Pons (tissue), 1 donor: ENCODE measurements at places on chromosomes 6 and 20.

DNA sequence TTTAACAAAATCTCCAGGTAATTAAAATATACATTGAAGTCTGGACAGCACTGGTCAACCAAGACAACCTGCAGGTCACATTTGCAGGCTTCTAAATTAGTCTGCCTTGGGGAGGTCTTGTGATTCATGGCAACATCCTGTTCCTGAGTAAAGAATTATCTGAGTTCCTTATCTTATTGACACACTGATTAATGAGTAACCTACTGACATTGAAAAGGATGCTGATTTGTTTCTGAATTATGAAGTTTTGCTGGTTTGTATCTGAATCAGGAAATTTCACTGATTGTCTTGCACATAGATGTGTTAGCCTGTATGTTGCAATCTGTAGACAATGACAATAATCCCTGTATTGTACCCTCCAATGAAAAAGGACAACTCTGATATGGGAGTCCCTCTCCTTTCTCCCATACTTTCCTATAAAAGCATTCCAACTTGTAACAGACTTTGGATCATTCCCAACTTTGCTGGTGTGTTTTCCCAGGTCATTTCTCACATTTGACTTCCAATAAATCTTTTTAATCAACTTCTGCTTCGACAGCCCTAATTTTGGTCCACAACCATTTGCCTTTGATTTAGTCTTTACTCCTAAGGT lies 80.0 kb downstream of the LAMP5 start:
- no peak for DNase-seq

GRCh38 chr6:108564178-108564577 lies 3.5 kb downstream of the FOXO3 start:
- no peak for DNase-seq

GRCh38 chr6:51663525-51663924 lies 423.9 kb downstream of the PKHD1 start:
- DNase-seq: no peak

DNA sequence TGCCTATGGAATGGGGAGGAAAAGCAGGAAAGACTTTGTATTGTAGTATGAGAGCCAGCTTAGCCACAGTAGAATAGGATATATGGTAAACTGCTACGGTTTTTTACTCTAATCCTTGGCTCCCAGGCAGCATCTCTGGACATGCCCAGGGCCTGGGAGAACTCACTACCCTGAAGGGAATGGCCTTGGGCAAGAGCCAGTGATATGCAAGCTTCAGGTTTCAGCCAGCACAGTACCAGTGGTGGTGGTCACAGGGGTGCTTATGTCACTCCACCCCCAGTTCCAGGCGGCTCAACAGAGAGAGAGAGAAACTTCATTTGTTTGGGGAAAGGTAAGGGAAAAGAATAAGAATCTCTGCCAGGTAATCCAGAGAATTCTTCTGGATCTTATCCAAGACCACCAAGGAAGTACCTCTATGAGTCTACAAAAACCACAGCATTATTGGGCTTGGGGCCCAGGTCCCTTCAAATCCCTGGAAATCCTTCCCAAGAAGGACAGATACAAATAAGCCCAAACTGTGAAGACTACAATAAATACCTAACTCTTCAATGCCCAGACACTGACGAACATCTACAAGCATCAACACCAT lies 121.2 kb downstream of the THBS2 start:
- no peak for DNase-seq

DNA sequence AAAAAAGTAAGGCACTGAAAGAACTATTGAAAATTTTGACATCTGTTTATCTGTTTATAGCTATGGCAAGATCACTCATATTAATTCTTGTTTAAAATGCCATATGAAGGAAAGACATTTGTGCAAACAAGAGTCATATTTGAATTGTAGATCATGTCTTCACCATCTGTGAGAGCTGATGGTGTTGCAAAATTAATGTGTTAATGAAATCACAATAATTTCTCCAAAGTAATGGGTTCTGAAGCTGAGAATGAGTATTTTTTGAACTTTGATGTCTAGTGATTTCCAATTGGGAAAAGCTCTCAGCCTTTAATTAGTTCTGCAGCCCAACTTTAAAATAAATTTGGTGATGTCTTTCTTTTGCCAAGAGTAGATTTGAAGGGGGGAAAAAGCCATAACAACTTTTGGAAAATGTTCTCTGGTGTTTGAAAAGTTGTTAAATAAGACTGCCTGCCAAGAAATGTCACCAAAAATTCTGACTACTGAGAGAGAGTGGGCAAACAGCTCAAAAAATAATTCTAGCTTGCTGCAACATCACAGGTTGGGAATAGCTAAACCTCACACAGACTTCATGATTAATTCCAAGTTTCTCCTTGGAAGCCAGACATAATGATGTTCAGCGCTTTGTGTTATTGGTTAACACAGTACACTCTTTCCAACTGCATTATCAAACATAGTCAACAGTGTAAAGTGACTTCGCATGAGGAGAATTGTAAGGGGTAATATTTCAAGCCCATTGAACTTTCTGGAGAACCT lies 142.6 kb downstream of the SOBP start:
- no peak for DNase-seq

- DNase-seq: no peak
Observed at GRCh38 chr6:139475241-139475640, 100.8 kb upstream of the CITED2 start.

DNA sequence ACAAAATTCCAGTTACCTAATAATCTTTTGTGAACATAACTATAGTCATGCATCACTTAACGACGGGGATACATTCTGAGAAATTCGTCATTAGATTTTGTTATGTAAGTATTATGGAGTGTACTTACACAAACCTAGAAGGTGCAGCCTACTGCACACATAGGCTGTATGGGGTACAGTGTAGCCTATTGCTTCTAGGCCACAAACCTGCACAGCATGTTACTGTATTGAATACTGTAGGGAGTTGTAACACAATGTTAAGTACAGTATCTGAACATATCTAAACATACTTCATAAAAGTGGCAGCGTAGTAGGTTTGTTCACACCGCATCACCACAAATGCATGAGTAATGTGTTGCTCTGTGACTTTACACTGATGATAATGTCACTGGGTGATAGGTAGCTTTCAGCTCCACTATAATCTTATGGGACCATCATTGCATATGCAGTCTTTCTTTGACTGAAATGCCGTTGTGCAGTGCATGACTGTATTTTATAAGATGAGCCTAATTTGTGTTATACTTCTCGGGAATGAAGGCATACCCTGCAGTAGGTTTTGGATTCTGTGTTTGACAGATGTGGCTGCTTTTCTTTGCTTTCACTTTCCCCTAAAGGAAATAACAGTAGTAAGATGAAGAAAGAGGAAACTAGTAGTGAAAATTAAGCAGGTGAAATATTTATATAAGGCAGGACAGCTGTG lies 365.6 kb downstream of the FARS2 start:
- no peak for DNase-seq

DNA sequence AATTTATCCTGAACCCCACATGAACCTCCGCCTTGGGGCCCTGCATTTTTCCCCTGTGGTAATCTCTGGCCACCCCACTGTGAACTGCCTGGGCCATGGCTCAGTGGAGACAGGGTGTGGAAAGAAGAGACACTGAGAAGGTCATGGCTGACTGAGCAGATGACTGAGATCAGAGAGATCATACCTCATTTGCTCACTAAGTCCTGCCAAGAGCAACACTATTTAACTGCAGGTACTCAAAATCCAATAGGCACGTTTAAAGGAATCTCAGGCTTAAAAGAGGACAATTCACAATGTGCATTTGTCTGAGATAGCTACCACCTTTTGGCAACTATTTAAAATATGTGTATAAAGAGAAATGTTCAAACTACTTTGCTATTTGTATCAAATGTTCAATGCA lies 305.0 kb downstream of the GMDS start:
- DNase-seq: no peak

DNA sequence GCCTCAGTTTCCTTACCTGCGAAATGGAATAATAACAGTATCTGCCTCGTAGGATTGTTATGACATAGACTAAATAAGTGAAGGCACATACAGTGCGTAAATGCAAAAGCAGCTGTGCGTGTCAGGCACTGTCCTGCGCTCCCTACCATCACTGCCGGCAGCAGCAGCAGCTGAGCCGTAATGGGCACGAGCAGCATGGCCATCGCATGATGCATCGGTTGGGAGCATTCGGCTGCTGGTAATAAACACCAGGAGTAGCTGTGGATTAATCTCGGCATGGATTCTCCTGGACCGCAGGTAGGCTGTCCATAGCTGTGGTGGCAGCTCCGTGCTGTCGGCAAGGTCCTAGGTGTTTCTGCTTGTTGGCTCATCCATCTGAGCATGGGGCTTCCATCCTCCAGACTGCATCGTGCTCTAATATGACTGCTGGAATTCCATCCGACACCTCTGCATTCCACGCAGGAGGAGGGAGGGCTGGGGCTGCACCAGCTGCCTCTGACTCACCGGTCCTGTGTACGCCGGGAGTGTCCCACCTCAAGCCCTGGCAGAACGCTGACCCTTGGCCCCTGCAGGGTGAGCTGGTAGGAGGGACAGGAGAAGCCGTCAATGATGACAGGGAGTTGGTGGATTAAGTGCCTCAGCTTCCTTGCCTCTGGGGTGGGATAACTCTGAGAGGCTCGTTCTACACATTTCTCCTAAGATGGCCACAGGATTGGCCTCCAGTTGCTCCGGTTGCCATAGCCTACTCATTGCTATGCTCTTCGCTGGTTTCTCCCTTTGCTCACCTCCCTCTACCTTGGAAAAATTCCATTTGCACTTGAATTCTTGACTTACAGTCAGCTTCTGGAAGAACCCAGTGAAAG lies 100.9 kb upstream of the PMEPA1 start:
- no peak for DNase-seq

DNA sequence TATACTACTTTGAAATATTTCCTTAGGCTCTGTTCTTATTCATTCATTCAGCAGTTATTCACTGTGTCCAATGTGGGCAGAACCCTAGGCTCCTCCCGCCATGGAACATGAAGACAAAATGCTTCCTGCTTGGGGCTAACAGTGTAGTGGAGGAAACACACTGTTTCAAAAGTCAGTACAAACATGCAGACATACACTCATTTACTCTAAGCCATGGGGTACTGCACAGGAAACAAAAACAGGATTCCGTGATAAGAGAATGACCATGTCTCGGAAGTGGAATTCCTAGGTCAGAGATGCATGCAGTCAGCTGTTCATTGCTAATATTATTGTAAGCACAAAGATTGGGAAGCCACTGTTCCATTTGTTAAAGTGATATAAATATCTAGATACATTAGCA lies 18.4 kb upstream of the FAM209A start:
- DNase-seq: no peak
